Fibroblast of skin of scalp (primary cell): ENCODE measurements at places on chromosomes 7 and 10.

DNA sequence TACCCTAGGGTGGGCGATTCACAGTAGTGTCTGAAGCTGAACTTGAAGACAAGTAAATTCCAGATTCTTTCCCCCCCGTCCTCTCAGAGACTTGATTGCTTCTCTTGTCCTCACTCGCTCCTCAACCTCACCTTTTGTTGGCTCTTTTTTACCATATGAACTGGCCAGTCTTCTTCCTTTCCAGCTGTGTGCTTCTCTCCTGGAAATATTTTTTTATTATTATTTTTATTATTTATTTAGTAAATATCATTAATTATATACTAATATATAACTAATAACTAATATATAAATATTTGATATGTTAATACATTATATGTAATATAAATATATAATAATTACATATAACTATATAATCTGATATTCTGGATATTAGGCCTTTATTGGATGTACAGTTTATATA, 484.3 kb downstream of the GALNT17 start:
- DNase-seq = no peak

GRCh38 chr10:106560925-106561640, 603.4 kb downstream of the SORCS1 start:
- DNase-seq = peak; percentile 82

GRCh38 chr7:70778585-70778984, 353.4 kb upstream of the GALNT17 start:
- DNase-seq = no peak

GRCh38 chr7:45430397-45430796, 143.8 kb upstream of the ADCY1 start:
- no peak for DNase-seq

GRCh38 chr10:69929575-69929974, 123.1 kb upstream of the MACROH2A2 start:
- no peak for DNase-seq

DNA sequence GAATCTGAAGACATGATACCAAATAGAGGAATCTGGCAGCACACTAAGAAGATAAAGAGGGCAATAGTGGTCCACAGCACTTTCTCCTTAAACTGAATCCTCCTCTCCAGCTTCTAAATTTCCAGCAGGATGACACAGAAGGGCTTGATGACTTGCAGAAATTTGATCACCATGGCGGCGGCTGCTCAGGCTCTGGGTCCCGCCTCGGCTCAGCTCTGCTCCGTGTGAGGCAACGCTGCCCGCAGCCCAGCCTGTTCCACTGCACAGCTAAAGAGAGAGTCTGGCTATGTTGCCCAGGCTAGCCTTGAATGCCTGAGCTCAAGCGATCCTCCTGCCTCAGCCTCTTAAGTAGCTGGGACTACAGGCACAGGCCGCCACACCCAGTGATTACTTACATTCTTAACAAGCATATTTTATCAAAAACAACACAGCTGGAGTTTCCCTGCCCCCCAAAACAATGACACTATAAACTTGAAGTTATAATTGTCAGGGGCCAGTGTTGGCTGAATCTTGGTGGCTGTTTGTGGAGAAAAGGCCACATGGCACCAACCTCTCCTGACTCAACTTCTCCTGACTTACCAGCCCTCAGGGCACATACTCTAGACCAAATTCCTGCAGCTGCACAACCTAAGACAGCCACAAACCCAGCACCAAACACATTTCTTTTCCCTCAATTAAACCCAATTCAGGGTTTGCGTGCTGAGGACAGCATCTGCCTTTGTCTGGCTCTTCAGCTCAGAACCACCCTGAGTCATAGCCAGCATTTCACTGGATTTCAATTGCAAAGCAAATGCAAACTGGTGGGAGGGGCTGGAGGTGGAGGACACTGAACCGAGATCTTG, 11.6 kb upstream of the TNPO3 start:
- DNase-seq = peak; percentile 85

DNA sequence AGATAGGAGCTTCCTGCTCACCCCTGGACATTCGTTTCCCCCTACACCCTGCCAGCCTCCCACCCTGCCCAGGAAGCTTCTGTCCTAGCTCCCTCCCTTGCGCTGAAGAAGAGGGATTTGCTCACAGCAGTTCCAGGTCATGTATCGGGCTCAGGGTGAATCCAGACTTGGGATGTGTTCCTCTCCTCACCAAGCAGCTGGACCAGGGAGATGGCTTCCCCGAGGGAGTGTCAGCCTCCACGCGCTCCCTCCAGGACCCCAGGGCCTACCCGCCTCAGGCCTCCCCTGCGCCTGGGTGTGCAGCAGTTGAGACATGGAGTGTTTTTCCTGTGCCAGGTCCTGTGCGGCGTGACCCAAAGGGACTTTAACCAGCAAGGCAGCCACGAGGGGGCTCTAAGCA, 435.6 kb upstream of the FOXK1 start:
- no peak for DNase-seq

GRCh38 chr7:25025218-25025671, 45.3 kb upstream of the OSBPL3 start:
- peak; percentile 82 for DNase-seq

DNA sequence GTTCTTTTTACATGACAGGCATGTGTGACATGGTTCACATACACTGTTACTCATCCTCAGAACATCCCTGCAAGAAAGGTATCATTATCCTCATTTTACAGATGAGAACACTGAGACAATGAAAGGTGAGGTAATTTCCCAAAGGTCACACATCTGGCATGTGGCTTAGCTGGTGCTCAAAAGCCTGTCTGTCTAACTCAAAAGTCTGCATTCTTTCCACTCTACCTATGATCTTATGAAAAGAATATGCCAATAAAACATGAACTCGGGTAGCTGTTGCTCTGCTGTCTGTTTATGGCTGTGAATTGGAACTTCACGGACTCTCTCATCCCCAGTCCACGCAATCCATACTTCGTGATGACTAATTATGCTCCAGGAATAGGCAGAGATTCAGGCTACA, 79.0 kb upstream of the ODAD2 start:
- DNase-seq = peak; percentile 19

DNA sequence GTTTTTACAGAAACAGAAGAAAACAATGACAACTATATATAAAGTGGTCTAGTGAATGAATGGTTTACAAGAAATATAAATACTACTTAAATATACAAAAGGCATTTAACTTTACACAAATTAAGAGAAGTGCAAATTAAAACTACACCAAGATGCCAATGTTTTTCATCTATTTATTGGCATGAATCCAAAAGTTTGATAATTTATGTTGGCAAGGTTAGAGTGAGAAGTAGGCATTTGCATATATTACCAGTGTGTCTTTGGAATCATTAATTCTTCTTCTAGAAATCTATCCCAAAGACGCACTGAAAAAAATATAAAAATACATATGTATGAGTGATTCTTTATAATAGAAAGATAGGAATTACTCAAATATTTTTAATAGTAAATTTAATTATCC, 457.4 kb downstream of the MDFIC start:
- DNase-seq = no peak

- peak; percentile 15 for DNase-seq
Observed at GRCh38 chr7:155490697-155491628, 33.0 kb downstream of the EN2 start.

- DNase-seq = no peak
Observed at GRCh38 chr7:48028938-48029337, at the start of gene SUN3. SUN3 (minus strand) TSS chr7:48029107; CDS start chr7:48028938, 169 bp downstream.

DNA sequence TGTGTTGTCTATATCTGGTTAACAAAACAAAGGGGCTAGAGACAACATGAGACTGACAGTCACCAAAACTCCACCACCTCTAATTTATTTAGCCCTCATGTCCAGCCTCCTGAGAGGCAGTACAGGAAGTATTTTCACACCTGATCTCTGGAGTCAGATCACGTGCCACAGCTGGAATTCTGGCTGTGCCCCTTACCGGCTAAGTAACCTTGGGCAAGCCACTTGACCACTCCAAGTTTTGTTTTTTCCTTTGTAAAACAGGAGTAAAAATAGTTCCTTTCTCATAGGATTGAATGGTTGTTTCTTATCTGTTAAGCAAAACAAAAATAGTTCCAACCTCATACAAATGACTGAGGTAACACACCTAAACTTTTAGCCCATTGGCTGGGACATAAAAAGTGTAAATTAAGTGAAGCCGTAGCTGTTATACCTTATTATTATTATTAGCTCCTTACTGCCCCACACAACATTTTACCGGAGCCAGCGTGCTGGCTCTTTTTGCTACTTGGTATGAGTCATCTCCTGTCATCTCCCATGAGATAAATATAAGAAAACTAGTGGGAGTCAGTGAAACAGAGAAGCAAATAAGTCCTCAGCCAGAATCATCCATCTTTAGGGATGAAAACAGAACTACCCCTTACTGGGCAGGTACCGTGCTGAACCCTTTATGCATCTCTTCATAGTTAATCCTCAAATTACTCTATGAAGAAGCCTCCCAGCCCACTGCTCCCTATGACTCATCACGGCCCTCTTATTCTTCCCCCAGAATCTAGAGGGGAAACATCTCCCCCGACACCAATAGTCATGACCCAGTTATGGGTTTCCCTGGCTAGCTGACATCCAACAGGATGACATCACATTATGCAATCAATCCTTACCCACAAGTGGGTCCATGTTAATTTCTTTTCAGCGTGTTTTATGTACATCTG, 44.9 kb downstream of the PPP1R3C start:
- DNase-seq = peak; percentile 84

- no peak for DNase-seq
Observed at GRCh38 chr10:124122211-124122610, 28.8 kb upstream of the CHST15 start.

DNA sequence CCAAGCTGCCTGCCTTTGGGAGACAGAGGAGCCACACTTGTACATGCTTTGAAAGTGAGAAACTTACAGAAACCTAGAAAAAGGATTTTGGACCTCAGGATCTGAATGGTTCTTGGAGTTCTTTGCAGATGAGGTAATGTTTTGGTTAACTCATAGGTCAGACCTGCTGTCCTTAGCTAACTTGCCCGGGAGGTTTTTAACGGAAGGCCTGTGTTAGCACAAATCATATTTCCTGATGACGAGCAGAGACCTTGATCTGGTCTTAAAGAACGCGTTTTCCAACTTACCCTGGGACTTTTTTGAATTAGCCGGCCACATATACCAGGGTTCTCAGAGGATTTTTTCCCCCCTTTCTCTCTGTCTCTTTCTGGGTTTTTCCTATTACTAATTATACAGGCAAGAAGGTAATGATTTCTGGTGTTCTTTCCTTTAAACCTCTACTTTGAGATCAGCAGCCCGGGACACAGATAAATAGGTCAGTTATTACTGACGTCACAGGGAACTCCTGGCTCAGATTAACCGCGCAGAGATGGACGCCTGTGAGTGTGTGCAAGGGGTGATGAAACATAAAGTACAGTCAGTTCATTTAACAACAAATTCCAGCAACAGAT, 101.7 kb upstream of the KLF6 start:
- DNase-seq = peak; percentile 88
